Posterior cingulate gyrus (tissue), 11 donors: ENCODE measurements at places on chromosomes 6 and 20.

DNA sequence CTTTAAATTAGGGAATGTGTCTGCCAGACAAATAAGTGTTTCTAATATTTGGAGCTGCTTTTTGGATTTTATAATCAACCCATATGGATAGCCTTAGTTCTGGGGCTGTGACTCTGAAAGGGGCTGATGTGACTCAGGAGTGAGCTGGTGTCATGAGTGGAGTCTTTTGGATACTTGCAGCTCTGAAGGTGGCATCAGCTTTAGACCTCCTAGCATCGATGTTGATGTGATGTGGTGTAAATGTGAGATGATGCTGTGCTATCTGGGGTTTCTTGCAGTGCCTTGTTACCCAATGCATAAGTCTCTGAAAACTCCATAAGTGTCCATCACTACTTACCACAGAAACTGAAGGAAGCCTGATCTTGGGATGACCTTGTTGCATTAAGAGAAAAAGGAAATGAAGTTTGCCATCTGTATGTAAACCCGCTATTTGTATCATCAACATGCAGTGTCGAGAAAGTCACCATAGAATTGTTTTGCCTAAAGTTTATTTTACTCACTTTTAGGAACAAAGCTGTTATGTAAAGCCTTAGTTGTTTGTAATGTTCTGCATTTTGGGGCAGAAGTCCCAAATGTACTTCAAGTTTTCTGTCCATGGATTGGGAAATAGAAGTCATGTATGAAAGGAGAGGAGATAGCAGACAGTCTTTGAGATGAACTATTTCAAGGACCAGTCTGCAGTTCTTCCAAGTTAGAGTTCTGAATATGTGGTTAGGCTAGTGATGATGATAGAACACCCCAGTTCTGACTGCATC, 8.0 kb downstream of the FOXO3 start:
- no peak for DNase-seq

DNA sequence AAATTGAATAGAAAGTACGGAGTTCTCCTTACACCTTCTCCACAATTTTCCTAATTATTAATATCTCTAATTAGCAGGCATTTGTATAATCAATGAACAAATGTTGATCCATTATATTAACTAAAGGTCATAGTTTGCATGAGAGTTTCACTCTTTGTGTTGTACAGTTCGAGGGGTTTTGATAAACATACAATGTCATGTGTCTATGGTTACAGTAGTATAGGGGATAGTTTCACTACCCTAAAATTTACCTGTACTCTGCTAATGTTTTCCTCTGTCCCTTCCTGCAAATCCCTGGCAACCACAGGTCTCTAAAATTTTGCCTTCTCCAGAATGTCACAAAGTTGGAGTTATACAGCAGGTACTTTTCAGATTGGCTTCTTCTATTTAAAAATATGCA, 1199.8 kb upstream of the GJE1 start:
- DNase-seq: no peak

DNA sequence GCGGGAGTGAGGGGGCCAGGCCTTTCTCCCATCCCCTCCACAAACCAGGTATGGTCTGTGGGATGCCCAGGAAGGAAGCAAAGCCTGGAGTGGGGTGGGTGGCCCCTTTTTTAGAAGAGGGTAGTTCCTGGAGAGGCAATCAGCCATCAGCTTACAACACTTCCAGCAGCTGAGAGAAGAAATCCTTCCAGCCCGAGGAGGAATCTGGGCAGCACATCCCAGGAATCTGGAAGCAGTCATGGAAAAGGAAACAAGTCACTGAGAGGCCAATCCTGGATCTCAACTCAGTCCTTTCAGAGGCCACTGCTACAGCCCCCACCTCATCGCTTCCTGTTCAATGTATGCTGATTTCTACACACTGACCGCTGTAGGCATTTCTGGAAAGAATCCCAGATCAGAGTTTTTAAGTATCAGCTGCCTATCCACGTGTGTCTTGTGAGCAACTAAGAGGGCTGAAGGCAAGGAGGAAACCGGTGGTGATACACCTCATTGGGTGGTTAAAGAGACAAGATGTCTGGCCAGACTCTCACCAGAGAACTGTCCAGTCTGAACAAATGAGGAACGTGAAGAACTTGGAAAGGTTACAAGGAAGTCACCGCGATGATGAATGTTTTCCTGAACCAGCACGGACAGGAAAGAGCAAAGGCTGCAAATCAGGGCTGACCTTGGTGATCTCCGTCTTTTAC, 92.9 kb upstream of the SHLD1 start:
- no peak for DNase-seq

DNA sequence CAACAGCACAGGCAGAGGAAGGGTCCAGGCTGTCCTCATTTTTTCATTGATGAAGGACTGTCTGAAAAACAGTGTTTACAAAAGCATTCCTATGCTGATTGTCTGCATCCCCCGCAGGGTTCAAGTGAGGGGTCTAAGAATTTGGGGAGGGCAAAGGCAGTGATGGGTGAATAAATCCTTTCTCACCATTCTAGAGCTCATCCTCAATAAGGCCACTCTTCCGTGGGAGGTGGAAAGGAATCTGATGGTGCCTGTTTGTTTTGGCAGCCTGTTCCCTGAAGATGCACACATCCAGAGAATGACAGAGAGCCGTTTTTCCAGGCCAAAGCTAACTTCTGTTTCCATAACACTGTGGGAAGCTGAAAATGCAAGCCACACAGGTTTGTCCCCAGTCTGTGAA, 164.5 kb downstream of the MOXD1 start:
- DNase-seq: no peak

DNA sequence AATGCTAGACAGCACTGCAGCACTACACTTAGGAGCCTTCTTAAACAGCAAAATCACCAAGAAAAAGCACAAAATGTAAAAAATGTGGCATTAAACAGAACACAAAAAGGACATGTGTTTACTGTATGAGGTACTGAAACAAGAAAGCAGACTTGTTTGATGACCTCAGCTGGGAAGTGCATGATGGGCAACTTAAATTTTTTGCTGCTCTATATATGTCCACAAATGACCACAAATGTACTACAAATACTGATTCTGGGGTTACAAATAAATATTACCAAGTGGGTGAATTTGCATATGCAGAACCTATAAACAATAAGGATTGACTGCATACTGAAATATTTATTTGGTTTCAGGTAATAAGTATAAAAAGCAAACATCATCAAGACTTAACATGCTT, 13.1 kb downstream of the RAB23 start:
- DNase-seq: no peak

DNA sequence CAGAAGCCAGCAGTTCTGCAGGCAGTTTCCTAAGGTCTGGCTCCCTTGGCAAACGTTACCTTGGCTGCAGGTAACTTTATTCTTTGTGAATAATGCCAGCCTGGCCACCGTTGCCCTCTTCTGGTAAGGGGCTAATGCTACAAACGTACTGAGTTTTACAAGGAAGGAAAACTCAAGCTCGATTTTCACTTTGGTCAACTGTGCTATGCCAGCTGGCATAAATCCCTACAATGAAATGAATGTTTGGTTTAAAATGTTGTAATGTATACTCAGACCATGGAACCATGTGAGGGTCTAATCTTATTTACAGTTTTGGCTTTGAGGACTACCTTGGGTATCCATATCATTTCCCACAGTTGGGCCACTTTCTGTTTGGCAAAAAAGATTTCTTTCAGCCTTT, 101.4 kb downstream of the SLX4IP start:
- DNase-seq: no peak

- DNase-seq: no peak
Measured at GRCh38 chr6:166499350-166500163, 86.9 kb downstream of the RAMACL start.

DNA sequence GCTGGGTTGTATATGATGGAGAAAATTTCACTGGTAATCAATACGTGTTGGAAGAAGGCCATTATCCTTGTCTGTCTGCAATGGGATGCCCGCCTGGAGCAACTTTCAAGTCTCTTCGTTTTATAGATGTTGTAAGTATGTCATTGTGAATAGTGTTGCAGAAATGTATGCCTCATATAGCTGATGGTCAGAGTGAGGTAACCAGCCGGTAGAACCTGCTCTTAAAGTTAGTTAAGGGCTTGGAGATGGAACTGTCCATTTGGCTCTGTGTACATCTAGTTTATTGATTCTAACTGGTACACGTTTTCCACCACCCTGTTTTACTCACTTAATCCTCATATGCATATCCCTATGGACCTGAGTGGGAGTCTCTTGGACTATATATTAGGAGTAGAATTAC, 73.5 kb downstream of the RTN4IP1 start:
- no peak for DNase-seq

- no peak for DNase-seq
Measured at GRCh38 chr20:9442858-9443257, 71.5 kb upstream of the LAMP5 start.

DNA sequence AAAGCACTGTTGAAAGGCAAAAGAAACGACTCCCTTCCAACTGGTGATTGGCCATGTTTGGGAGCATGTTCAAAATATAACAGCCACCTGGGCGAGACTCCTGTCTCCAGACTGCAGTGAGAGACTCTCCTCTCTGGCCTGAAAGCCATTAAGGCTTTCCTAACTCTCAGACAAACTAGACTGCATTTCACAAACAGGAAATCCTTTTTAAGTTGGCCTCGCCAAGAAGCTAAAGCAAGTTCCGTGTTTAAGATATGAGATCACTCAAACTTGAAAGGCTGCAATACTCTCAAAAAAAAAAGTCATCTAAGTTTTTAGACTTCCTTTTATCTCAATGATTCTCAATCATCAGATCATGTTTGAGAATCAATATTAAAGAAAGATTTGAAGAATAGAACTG, 117.0 kb downstream of the TFAP2A start:
- DNase-seq: no peak

DNA sequence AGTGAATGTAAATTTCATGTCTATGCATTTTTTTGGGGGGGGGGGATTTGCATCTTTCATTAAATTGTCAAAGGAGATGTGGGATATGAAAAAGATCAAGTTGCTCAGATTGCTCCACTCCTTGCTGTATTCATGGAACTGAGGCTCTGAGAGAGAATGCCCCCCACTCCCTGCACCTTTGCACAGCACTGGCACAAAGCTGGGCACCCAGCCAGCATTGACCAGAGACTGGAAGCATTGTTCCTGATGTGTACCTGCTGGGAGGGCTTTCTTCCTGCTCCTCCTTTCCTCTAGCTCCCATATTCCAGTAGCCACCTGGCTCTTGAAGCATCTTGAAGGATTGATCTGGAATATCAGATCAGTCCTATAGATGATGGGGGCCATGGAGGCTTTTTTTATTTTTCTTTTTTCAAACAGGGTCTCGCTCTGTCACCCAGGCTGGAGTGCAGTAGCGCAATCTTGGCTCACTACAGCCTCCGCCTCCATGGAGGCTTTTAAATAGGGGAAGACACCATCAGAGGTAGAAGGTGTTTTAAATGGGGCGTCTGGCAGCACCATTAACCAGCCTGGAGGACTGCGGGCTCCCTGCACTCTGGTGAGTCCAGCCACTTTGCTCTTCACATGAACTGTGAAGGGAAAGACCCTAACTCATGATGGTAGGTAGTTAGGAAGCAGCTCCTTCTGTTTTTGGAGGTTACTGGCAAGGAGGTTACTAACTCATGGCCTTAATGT, 10.9 kb downstream of the DUSP15 start:
- DNase-seq: peak; percentile 18

DNA sequence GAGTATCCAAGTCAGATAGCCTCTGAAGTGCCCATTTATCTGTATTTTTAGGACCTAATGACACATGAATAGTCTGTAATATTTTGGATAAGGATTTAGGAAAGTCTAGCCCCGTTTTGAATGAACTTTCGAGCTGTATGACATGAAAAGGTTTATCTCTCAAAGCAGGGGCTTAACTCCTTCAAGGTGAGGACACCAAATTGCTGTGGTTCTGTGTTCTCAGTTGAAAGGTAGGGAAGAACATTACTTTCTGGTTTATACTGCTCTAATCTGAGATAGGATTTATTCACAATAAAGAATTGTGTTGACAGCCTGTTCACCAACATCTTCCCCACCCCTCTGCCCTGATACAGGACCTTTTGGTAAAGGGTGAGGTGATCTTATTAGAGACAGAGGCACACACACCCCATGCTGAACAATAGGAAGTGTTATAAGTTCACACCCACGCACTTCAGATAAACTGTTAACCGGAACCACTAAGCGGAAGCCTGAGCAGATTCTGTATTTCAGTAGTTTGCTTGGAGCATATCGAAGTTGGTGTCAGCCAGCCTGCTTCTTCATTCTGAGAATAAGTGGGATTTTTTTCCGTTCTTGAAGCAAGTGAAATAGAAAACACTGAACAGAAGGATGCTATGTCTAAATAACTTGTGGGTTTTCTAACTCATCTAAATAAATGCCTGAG, 223.3 kb downstream of the TMEM242 start:
- no peak for DNase-seq

DNA sequence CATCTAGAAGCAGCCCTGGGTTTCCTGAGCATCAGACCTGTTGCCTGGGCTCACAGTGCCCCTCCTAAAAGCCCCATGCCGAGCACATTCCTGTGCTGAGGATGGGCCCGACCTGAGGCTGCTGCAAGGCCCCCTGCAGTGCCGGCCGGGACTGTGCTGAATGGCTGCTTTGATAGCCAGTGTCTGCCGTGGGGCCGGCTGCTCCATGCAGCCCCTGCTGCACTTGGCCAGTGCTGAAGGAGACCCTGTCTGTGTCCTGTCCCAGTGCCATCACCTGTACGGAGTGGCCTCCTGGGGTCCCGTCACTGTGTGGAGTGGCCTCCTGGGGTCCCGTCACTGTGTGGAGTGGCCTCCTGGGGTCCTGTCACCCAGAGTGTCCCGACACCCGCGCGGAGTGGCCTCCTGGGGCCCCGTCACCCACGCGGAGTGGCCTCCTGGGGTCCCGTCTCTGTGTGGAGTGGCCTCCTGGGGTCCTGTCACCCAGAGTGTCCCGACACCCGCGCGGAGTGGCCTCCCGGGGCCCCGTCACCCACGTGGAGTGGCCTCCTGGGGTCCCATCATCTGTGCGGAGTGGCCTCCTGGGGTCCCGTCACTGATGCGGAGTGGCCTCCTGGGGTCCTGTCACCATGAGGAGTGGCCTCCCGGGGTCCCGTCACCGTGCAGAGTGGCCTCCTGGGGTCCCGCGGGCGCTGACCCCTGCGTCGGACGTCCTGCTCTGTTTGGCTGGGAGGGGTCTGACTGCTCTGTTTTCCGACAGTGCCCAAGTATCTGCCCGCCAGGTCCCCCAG, 7.0 kb downstream of the COL9A3 start:
- DNase-seq: no peak

- DNase-seq: no peak
Measured at GRCh38 chr6:162258647-162259046, 468.9 kb downstream of the PRKN start.

- no peak for DNase-seq
Measured at GRCh38 chr6:80276861-80277260, 170.4 kb downstream of the BCKDHB start.

GRCh38 chr20:31260326-31260932, 3.0 kb downstream of the DEFB115 start:
- DNase-seq: no peak

DNA sequence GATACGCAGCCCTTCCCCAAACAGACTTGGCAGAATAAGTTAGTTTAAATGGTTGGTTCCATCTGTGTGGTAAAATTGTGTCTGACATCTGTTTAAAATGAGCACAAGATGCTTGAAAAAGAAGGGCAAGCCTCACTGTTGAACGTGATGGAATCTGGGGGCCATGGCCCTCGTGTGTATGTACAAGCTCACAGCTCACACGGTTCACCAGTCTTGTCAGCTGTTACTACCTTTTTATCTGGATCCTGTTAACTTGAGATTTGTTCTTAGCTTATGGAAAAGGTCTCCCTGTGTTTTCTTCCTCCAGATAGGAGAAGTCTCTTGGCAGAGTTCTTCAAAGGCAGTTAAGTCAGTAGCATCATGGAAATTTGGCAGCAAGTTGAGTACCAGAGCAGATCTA, 270.6 kb downstream of the KHDC1L start:
- DNase-seq: no peak

- DNase-seq: no peak
Measured at GRCh38 chr6:147046141-147046877, 157.9 kb upstream of the STXBP5 start.
